Urinary bladder (tissue), 4 donors: ENCODE measurements at places on chromosomes 11 and 22.

DNA sequence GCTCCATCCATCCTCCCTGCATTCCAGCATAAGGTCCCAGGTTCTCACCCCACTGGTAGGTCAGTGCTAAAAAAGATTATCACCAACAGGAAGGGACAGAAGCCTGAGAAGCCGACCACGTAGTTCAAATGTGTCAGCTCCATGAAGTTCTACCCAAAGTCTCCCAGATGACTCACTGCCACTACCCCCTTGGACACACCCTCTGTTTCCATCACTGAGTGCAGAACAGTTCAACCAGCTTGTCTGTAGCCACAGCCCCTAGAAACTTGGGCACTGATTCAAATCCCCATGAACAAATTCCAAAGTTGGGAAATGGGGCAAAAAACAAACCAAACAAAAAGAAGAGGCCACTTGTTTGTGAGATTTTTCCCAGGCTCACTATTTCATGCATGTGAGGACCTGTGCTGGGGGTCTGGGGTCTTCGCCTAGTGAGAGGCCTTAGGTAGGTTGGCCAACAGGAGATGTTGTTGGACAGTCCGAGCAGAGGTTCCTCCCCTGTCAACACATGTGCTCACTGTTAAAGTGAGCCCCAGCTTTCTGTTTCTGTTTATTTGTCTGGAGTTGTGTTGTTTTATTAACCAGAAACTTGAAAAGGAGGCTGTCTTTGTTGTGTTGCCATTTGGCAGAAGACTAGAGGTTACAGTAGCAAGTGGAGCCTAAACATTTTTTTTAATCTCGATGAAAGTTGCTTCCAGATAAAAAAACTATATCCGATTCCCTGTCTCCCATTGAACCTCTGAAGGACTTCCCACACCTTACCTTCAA is 24.2 kb upstream of the FLI1 start:
- DNase-seq = no peak

DNA sequence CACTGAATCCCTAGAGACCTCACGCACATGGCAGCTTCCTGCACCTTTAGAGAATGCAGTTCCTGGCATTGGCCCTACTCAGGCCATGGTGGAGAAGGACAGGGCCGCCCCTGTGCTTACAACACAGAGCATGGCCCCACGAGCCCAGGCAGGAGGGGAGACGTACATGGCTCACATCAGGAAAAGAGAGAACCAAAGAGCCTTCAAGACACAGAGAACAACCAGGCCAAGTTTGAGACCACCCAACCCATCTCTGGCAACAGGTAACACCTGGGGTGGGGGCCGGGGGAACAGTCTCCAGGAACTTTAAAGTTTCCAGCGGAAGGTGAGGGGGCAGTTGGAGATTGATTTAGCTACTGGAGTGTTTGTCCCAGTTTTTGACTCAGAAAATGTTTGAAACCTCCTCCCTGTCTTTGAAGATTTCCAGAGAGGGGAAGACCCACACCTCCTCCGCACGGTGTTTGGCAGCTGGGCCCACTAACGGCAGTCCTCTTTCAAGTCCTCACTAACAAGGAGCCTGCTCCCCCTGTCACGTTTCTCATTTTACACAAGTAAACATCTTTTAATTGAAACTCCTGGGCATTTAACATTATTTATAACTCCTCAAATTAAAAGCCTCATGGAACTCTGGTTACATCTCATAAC is 1423.8 kb downstream of the TBC1D22A start:
- no peak for DNase-seq

DNA sequence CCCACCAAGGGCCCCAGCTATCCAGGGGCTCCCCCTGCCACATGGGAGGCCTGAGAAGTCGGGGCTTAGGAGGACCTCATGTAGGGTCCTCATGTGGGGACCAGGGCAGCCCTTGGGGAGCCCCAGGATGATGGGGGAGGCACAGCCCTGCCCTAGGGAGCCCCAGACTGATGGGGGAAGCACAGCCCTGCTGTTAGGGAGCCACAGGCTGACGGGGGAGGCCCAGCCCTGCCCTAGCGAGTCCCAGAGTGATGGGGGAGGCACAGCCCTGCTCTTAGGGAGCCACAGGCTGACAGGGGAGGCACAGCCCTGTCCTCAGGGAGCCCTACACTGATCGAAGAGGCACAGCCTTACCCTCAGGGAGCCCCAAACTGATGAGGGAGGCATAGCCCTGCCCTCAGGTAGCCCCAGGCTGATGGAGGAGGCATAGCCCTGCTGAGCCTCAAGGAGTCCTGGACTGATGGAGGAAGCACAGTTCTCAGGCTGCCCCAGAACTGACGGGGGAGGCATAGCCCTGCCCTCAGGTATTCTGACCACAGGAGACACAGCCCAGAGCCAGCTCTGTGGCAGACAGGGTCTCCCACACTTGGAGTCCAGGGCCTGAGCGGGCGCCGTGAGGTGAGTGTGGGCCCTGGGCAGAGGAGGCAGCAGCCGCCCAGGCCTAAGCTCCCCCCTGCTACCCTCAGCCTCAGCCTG is 10.8 kb downstream of the PRR33 start:
- DNase-seq = no peak

GRCh38 chr22:30753701-30754100 is 59.0 kb downstream of the OSBP2 start:
- DNase-seq = no peak

GRCh38 chr22:35522225-35523149 is 18.1 kb upstream of the RASD2 start:
- no peak for DNase-seq

DNA sequence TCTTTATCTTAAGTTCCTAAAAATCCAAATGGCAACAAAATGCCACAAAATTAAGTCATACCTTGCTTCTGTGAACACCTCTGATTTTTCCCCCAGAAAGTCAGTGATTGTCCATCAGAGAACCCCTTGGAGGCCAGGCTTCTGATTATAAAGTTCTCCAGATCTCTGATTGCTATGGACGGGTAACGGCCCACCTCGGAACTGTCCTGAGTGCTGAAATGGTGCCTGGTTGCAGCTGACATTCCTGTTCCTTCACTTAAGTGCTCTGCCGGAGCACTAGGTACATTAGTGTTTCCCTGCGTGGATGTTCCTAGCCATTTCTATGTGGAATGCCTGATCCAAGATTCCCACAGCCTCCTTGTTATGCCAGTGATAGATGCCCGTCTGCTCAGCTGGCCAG is 85.0 kb downstream of the CHST1 start:
- no peak for DNase-seq

GRCh38 chr11:128759597-128759996 is 65.7 kb downstream of the FLI1 start:
- DNase-seq = no peak

DNA sequence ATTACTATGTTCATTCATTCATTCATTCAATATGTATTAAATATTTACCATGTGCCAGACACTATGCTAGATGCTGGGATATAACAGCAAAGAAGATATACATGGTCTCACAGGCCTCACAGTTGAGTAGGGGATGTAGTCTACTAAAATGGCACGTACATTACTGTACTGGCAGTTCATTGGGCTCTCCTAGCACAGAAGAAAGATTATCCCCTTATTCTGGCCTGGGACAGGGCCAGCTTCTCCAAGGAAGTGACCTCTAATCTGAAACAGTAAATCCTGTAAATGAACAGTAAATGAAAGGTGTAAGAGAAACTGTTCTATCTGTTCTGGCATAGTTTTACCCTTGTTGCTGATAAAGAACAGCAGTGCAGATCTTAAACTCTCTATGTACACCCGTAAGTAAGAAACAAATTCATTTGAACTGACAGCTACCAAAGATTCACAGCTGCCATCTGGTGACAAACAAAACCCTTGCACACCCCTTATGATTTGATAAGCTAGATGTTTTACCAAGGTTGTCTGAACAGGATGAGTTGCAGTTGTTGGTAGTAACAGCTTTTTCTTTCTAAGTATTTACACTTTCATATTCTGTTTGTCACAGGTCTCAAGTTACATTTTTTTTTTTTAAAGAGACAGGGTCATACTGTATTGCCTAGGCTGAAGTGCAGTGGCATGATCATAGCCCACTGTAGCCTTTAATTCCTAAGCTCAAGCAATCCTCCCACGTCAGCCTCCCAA is 263.1 kb downstream of the TMEM135 start:
- no peak for DNase-seq

- DNase-seq = no peak
Observed at GRCh38 chr11:133692126-133692934, 153.0 kb downstream of the SPATA19 start.

DNA sequence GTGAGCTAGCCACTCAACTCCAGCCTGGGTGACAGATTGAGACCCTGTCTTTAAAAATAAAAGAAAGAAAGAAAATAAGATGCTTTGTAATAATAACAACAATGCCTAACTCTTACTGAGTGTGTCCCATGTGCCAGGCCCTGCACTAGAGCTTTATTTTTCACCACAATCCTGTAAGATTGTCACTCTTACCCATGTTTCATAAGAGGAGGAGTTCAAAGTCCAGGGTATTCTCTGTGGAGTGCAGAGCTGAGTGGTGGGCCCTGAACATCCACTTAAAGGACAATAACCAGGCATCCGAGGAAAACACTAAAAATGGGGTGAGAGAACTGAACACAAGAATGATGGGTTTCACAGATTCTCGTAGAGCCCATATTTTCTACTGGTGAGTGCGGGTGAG is 925 bp upstream of the C11orf52 start:
- DNase-seq = no peak

GRCh38 chr11:38014405-38014804 is 1416.4 kb upstream of the RAG2 start:
- DNase-seq = peak; percentile 18

DNA sequence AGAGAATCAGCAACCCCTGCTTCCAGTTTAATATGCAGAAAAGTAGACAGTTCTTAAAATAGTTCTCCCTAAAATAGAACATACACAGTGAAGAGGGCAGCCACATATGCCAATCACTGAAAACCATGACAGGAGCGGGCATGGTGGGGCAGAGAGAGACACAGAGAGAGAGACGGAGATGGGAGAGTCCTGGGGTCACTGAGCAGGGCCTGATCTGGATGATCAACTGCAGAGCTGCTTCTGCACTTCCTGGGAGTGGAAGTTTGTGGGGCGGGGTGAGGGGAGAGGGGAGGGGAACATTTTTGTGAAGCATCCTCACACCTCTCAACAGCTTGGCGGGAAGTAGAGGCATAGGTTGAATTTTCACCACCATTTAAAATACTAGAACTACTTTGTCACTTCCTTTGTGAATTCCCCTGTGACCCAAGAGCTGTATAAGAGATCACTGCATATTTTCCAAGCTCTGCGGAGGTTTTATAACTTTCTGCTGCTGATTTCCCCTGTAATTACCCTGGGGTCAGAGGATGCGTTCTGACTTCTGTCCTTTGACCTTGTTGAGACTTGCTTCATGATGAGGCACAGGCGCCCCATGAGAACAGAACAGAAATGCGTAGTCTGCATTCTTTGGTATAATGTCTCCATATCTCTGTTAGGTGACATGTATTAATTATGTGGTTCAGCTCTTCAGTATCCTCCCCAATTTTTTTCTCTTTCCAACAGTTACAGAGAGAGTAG is 419.4 kb downstream of the BRD1 start:
- DNase-seq = no peak

GRCh38 chr11:96213500-96213899 is 129.5 kb downstream of the MAML2 start:
- no peak for DNase-seq

GRCh38 chr11:132745306-132745705 is 787.0 kb downstream of the OPCML start:
- DNase-seq = no peak
